Stimulated activated CD4-positive, alpha-beta T cell treated with anti-CD3 and anti-CD28 coated beads, TNF-alpha, amount 100 ng/mL, for 48 hours (primary cell): ENCODE measurements at places on chromosomes 5 and 9.

- no peak for DNase-seq
These were observed 208.1 kb upstream of the S1PR3 start for GRCh38 chr9:88782931-88783710.

DNA sequence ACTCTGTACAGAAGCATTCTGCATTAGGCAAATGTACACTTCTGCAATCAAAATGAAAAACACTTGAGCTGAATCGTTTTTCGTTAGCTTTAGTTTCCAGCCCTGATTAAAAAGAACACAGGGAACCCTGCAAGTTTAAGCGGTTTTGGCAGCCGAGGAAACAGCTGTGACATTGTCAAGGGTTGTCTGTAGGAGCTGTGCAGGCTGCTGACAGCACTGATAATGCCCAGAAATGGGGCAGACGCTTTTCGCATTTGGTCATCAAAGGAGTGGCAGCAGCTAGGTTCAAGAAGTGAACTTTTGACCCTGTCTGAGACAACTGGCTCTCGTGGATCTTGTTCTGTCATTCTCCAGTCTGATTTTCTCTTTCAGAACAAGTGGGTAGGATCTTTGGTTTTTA, 165.6 kb upstream of the CCDC152 start:
- DNase-seq, result no peak

DNA sequence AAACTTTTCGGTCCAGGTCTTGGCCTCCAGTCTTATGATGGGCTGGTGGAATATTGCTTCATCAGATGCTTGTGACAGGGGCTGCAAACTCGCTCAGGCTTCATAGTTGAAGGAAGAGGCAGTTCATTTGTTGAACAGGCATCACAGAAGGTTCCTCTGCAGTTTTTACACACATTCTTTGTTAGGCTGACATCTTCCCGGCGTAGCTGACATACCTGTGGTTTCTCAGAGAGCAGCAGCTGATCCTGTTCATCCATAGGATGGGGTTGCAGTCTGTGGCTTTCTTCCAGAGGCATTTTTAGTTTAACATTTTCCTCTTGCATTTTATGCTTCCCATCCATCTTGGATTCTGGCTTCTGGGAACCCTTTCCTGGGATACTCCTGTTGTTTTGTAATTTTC, 1255.2 kb downstream of the EFNA5 start:
- no peak for DNase-seq

DNA sequence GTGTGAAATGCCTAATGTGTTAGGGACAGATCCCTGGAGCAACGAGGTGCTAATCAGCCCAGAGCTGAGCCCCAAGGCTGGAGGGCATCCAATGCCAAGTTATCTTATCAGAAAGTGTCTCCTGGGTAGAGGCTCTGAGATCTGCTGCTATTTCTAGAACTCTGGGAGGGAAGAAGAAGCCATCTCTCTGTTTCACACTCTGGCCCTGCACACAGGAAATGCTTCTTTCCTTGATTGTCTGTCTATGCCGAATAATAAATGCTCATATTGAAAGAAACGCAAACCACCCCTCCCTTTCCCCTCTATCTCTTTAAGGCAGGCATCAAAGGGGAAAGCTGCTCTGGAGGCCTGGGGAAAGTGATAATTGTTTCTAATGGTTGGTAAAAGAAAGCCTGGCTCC, 166.7 kb downstream of the PAPPA start:
- DNase-seq, result no peak

- no peak for DNase-seq
These were observed 2.2 kb upstream of the CLINT1 start for GRCh38 chr5:157860898-157861890.

DNA sequence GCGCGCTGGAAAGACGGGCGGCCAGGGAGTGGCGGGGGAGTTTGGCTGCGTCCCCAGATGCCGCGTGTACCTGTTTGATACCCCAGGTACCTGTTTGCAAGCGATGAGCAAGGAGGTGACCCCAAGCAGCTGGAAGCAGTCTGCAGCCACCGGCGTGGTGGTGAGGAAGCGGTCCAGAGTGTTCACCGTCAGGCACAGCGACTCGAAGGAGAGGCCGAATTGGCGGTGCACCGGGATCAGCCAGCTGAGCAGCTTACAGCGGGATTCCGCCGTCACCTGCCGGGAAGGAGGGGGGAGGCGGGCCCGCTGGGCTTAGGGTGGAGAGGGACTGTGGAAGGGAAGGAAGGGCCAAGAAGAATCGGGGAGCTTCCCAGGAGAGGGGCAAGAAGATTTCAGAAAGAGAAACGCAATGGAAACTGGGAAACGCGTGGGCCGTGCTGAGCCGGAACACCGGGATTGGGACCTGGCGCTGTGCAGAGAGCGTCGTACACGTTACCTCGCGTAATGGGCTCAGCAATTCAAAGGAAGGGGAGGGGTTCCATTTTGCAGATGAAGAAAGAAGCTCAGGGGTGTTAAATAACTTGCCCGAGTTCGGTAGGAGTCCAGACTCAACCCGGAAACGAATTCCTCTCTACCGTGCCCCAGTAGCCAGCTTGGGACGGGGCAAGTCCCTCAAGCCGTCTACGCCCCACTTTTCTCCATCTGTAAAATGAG, 980 bp downstream of the CCNO start:
- no peak for DNase-seq

- DNase-seq, result no peak
These were observed 39.4 kb upstream of the STARD4 start for GRCh38 chr5:111551569-111552275.

DNA sequence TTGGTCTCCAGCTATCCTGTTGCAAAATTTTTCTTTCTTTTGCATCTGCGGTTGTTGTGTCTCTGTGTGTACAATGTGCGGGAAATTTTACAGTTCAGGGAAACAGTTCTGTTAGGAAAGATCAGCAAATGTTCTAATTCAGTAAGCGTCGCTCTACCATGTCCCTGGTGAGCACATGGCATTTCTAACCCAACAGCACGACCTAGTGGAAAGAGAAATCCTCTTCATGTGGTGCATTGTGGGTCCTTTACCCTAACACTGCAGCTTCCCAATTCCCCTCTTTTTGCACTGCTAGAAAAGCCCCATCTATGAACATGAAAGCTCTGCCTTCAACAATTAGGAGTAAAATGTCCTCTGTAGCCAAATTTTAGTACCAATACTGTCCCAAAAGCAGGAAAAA, 974.2 kb upstream of the CDH9 start:
- no peak for DNase-seq

DNA sequence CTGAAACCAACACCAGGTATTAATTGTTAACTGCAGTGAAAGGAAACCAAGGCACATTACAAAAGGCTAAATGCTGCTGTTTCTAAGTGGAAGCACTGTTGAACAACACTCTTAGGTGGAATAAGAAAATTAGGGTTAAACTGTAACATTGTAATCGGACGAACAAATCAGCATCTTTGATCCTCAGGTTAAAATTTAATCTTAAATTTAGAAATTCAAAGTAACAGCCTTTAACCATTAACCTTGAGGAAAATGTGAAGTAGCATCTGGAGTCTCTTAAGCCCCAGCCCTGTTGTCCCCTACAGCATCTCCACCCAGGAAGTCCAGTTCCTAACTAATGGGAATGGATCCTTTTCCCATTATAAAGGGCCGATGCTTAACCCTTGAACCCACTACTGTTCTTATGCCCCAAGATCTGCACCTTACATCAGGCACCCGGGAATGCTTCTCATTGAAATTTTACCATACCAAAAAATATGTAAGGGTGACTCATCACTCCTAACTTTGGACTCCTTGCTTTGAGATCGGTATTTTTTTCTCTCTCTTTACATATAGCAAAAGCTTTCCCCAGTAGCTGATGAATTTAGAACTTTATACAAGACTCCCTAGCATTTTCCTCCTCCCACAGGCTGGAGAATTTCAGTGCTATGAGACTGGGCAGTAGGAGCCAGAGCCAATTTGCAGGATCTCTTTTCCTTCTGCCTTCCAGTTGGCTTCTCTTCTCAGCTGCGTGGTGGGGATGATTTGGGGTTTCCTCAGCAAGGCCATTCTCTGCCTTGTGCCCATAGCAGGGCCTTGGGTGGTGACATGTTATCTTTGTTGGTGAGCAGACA, 32.0 kb upstream of the ITGA2 start:
- no peak for DNase-seq

DNA sequence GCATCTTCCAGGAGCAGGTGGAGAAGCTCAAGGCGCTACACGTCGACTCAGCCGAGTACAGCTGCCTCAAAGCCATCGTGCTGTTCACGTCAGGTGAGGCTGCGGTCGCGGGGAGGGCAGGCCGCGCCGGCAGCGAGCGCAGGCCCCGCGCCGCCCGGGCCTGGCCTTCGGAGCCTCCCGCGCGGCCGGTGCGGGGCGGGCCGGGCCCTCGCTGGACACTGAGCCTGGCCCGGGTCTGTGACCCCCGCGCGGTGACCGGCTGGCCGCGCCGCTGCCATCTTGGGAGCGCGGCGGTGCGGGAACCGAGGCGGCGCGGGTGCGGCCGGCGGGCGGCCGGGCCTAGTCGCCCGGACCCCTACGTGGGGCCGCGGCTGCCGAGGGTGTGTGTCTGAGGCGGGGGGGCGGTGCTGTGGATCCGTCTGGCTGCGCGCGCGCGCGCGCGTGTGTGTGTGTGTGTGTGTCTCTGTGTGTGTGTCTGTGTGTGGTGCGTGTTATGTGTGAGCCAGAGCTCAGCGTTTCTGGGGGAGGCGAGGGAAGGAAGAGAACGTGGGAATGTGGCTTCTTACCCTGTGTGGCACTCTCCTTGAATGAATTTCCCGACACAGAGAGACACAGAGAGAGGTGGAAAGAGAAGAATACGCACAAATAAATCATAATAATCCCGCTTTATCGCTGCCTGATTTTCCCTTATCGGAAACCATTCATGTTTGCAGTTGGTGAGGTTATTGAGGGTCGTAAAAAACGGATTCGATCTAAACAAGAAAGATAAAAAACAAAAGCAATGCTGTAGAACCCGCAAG, 5.5 kb downstream of the NR2F1 start:
- no peak for DNase-seq

DNA sequence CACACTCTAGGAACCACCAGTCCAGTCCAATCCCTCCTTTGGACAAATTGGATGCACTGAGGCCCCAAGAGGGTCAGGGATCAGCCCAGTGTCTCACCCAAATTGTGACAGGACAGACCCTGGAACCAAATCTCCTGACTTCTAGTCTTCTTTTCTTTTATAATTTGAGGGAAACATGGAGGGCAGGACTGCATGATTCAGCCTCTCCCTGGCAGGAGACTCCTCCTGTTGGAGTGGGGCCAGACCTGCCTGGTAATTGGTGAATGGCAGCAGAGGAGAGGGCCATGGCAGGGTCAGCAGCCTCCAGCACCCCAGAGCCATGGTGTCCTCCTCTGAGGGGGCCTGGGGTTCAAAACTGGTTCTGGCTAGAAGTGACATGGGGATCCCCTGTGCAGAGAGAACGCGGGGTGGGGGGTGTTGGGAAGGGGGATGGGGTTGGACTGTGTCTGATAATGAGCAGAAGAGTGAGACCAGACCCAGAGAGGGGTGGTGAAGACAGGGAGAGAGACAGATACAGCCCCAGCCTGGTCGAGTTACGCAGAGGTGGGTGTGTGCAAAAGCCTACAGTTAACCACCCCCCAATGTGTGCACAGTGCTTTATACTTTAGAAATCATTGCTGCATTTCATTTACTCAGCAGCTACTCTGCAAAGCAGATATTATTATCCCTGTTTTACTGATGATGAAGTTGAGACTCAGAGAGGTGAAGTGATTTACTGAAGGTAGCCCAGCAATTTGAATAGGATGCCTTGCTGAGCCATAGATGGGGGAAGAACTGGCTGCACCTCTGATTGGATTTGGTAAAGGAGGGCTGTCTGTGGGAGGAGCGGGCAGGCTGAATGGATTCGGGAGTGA, 3.8 kb upstream of the SYNPO start:
- DNase-seq, result no peak

DNA sequence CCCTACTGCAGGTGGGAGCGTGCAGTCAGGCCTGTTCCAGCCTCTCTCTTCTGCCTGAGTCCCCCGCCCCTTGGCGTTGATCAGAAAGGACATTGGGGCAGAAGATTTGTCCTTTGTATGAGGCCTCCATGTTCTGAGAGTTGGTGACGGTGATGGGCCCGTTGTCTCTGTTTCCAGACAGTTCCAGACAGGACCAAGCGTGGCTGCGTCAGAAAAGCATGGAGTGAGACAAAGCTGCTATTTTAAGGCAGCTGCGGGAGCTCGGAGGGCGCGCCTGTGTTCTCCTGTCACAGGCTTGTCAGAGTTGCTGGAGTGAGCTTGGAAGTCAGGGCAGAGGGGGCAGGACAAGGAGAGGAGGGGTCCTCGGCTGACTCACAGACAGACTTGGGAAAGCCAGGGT, 32.1 kb upstream of the SH3PXD2B start:
- DNase-seq, result no peak

GRCh38 chr9:123329329-123329955, 26.6 kb upstream of the CRB2 start:
- DNase-seq, result no peak

DNA sequence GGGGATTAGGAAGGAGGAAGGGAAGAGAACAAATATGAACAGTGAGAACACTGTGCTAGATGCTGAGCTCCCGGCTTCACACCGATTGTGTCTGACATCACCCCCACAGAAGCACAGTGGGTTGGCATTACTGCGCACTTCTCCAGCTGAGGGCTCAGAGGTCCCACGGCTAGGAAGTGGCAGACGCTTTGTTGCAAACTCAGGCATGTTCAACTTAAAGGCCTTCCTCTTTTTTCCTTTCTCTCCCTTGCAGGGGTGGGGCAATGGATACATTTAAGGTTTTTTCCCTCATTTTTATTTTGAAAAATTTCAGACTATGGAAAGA, 15.5 kb upstream of the SHB start:
- no peak for DNase-seq
